ENCODE measurements at places on chromosomes 6 and 20.

DNA sequence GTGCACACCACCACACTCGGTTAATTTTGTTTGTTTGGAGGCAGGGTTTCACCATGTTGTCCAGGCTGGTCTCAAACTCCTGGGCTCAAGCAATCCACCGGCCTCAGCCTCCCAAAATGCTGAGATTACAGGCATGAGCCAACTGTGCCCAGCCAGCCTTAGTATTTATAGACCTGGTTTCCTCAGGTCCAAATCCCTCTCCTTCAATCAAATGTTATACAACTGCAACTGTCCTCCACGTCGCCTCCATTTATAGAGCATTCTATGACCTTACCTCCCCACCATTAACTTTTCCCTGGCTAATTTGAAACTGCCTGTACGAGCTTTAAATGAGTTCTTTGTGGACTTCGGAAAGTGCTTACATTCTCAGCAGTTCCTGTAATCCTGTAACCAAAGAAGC is 39.3 kb upstream of the IPCEF1 start:
- no peak for DNase-seq

DNA sequence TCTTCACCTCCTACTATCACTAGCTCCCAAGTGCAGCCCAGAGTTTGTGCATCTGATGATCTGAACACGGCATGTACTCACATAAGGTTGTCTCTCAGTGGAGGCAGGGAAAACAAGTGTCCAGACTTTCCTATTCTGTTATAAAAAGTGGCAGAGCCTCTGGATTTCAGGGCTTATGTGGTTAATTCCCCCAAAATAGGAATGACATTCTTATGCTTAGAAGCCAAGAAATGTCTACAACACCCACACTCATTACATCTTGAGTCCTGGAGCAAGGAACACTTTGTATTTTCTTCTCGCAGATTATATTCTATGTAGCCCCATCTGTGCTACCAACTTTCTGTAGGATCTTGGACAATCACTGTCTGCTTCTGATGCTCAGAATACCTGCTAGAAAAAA is 13.5 kb upstream of the SEMG1 start:
- DNase-seq = no peak

GRCh38 chr6:136382676-136383252 is 93.1 kb upstream of the BCLAF1 start:
- DNase-seq = no peak

DNA sequence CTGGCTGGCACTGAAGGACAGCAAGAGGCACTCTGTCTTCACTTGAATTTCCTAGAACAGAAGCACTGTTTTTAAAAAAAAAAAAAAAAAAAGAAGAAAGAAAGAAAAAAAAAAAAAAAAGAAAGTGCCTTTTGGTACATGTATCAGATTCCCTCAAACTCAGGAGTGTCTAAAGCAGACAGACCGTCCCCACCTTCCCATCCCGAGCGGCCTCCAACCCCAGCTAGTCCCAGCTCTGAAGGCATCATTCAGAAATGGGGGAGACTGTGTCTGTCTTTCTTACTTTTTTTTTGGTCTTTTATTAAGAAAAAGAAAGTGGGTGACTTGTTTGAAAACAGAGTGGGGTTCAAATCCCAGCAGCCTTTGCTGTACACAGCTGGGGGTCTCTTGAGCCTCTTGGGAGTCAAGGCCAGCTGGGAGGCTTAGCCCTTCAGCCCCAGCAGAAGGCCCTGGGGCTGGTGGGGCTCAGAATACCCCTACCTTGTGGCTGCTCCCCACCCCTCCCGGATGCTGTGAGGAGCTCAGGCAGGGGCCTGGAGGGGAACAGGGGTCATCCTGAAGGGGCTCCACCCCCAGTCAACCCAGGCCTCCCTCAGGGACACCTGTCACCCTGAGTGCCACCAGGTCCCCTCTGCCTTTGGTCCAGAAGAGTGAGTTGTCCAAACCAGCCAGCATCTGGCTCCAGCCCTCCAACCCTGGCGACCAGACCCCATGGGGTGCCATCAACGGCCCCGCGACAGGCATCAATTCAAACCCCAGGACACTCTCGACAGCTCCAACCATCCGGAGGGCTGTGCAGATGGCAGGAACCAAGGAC is 128.3 kb downstream of the TAF4 start:
- no peak for DNase-seq
